ENCODE measurements at places on chromosomes 3 and 15.

- ATAC-seq: no peak
Measured at GRCh38 chr15:39473298-39473947, 107.5 kb upstream of the THBS1 start.

- no peak for ATAC-seq
Measured at GRCh38 chr3:187211532-187212195, 14.4 kb downstream of the RTP1 start.

GRCh38 chr15:72778796-72779195, 4.8 kb downstream of the ADPGK start:
- ATAC-seq: no peak

GRCh38 chr3:123365450-123366143, 83.3 kb downstream of the ADCY5 start:
- peak; percentile 76 for ATAC-seq

- no peak for ATAC-seq
Measured at GRCh38 chr15:36323615-36324014, 255.8 kb upstream of the CDIN1 start.

DNA sequence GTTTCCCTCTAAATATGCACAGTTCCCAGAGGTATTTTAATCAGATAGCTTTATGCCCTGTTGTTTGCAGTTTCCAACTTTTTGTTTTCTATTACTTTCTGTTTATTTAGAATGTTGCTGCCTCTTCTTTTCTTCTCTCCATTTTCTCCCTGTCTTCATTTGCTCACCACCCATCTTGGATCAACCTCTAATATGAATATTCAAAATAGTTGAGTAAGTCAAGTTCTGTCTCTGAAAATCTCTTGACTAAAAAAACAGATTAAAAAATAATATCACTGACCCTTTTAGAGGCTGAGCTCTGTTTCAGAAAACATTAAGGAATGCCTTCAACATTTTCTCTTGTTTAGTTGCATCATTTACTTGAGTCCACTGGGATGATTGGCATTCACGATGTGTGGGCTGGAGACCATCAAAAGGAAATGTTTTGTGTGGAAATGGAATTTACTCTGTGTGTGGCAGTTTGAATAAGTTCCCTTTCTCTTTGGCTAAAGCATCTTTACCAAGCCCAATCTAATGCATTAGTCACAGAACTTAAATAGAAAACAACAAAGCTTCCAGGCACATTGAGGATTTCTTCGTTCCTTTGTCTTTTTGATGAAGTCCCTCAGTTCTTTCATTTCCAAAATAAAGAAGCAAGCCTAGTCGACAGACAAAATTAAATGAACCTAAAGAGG, 633.9 kb upstream of the TGFBR2 start:
- no peak for ATAC-seq

GRCh38 chr3:170563712-170564423, 22.0 kb downstream of the SLC7A14 start:
- ATAC-seq: peak; percentile 86

- no peak for ATAC-seq
Measured at GRCh38 chr3:158531334-158531733, 39.7 kb upstream of the MLF1 start.

DNA sequence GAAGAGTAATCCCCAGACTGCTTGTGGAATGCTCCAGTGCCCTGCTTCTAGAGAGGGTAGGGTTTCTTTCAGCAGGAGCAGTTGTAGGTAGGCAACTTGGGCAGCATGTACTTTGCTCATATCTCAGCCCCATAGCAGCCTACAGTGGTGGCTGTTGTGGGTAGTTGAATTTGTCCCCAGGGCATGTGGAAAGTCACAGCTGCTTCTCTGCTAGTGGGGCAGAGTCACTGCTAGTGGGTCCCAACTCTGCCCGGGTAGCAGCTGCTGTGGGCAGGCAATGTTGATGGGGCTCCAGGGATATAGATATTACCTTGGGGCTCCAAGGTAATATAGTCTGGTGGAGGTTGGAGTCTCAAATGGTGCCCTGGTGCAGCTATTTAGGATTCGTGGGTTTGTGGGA, 174.5 kb downstream of the OTOL1 start:
- ATAC-seq: no peak

DNA sequence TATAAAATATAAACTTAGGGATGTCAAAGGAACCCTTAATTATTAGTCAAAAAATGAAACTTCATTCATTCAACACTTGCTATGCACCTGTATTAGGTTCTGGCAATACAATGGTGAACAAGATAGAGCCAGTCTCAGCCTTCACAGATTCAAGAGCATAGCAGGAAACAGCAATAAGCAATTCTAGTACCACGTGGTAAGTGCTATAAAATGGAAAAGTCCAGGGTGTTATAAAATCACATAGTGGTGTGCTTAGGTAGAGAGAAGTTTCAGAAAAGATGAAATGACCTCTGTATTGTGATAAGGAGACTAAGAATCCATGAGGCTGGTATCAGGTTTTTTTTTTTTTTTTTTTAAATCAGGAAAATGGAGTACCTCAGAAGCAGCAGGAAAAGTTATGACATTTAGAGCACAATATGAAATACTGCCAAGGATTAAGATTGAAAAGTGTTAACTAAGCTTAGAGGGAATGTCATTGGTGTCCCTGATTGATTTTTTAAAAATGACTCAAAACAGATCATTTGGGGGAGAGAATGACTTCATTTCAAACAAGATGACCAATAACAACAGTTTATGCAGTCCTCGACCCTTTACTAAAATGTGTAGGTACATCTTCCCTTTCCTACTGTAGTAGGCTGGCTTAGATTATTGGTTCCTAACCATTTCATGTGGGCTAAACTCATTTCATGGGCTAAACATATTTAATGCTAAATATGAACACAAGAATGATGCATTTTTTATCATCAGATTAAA, 5.0 kb downstream of the TOMM70 start:
- no peak for ATAC-seq

DNA sequence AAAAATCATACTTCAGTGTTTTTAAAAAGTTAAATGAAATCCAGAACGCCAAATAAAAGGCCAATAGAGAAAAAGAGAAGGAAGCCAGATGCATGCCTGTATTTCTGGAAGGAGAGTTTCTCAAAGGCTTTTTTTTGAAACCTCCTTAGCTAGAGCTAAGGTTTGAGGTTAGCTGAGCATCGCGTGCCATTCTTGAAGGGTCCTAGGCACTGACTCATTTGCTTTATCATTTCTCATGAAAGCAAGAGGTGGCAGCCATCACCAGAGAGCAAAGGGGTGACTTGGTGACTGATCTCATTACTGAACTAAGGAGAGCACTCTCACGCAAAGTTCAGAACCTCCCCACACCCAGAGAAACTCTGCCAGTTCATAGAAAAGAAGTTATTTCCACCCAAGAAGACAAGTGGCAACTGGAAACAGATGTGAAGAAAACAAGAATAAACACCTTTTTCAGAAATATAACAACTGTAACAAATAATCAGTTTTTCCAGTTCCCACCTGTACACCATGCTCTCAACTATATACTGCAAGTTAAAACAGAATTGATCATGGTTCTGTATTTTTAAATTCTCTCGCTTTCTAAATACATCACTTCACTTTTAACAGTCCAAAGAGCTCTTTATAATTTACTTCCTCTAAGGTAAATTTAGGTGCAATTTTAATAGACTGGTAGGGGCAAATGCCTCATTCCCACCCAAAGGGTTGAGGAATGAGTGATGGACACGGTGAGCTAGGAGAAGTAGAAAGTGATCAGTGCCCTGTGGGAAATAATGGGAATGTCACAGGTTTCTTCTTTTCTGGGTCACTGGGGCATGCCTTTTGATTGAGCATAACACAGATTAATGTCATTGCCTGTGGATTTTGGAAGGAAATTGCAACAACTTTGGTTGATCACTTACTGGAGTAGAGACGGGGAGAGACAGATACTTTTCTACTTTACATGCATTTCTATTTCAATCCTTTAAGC, 24.7 kb downstream of the GPR15 start:
- no peak for ATAC-seq

DNA sequence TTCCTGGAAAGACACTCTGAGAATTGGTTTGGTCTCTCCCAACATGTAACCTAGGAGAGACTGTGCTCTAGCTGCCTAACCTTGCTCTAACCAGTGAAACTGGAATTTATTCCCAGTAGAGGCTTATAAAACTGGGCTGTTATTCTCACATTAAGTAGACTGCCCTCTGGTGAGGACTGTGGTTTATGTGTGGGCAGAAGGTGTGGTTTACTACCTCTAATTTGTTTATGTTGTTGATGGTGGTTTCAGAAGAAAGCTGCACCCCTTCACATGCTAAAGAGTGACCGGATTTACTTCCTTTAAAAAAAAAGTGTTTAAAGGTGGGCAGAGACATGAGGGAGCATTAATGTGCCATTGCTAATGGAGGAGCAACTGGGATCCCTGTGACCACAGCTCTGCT, 273.2 kb downstream of the MECOM start:
- no peak for ATAC-seq

DNA sequence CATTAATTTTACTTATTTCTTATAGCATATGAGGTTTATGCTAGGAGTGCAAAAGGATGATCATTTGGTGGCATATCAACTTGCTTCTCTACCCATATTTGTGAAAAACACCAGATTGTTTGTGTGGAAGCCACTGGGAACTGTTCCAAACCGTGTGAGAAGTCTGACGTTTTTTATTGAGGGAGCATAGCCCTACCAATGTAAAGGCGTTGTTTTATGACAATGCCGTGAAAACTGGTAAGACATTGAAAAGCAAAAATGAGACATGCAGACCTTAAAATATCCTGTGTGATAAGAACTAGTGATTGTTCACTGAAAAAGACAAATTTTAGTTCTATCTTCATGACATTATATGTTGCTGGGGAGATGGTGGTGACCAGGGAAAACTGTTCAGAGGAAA, 87.8 kb downstream of the CHL1 start:
- no peak for ATAC-seq

DNA sequence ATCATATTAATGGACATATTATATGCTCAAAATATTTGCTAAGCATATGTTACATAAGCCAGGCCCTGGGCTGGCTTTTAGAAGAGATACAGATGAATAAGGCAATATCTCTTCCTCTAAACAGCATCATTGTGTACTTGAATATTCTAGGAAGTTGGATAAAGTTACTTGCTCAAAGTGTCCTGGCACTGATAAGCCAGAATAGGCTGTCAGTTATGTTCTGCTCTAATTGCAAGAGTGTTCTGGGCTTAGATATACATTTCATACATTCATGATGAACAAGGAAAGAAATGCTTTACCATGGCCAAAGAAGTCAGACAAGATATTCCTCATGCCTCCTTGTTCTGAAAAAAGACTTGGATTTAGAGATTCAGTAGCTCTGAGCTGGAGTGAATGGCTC, 40.7 kb downstream of the KBTBD12 start:
- ATAC-seq: no peak

DNA sequence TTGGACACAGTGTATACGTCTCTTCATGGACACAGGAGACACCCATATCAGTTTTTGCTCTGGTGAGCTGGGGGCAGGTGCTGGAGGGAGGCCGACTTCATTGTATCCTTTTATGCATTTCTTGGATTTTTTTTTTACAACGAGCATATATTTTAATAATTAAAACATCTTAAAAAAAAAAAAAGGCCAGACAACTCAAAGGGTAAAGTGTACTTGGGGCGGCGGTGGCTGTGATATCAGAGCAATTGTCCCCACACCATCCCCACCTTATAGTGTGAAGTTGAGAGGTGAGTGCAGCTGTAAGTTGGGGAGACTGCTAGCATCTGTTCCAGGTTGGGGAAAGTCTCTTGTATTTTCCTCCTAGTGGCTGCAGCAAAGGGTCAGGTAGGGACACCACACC, 12.0 kb upstream of the PLXNA1 start:
- no peak for ATAC-seq

GRCh38 chr3:48563382-48563918, at the start of gene UCN2:
Gene UCN2, minus strand, starts transcription at chr3:48563781. Its CDS starts 657 bp downstream, at chr3:48563124.
- ATAC-seq: no peak

- no peak for ATAC-seq
Measured at GRCh38 chr3:196504556-196504955, 988 bp upstream of the RNF168 start.

DNA sequence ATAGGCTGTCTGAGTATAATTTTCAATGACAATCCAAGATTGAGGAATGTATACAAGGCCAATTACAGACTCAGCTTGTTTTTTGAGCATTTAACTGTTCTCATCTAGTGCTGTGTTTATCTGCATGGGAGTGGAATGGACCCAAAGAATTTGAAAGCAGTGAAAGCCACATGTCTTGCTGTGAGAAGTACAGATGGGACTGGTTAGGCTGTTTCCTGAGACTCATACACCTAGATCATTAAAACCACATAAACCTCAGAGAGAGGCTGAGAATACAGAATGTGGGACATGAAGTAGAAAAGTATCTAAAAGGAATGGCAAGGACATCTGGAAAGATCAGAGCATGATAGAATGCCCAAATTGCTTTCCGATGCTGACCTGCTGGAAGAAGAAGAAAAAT, 224.6 kb downstream of the NLGN1 start:
- ATAC-seq: no peak

- ATAC-seq: no peak
Measured at GRCh38 chr3:134766290-134766689, 28.8 kb upstream of the EPHB1 start.

GRCh38 chr15:93523481-93523880, 434.5 kb upstream of the RGMA start:
- ATAC-seq: no peak

DNA sequence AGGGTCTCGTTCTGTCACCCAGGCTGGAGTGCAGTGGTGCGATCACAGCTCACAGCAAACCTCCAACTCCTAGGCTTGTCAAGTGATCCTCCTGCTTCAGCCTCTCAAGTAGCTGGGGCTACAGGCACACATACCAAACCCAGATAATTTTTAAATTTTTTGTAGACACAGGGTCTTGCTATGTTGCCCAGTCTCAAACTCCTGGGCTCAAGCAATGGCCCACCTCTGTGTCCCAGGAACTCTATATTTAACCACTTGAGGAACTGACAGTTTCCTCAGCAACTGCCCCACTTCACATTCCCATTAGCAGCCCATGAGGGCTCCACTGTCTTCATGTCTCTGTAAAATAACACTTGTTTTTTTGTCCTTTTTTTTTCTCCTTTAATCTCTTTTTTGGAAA, 68.4 kb downstream of the TAMM41 start:
- ATAC-seq: no peak

DNA sequence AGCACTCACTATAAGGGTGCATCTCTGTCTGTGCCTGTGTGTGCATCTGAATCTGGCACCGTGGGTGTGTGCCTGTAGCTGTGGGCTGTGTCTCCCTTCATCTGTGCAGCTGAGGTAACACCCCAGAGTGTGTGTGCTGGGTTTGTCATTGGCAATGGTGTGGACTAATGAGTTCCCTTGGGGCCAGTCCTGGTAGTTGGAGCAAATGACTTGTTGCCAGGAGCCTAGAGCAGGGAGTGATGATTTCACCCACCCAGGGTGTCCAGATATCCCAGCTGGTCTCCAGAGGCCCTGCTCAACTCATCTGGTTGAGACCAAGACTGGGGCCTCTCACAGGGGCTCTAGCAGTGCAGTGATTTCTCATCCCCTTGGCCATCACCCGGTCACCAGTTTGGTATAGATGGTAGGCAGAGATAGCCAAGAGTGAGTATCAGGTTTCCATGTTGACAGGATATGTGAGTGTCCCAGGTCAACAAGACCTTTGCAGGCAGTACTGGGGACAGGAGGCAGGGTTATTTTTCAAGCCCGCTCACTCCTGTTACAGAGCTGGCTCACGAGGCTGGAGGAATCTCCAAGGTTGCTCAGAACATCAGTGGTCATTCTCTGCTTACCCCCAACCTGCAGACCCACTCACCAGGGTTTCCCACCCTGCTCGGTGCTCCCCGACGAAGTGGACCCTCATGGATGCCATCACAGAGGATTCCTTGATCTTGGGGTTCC, 4.1 kb upstream of the HDAC11 start:
- peak; percentile 11 for ATAC-seq

GRCh38 chr15:75533945-75534344, 45.2 kb downstream of the PTPN9 start:
- no peak for ATAC-seq

Measured in motor neuron (in vitro differentiated cells).